A673 (cell line): ENCODE measurements at places on chromosomes 3 and 15. TPM values are rescaled to one million over a fixed set of nuclear protein-coding genes. Genes with fewer than 3 reads are reported as not detected.

PARP15 gene
- not detected in 2 replicates for total RNA-seq

SLC27A2 gene
- 0.77 and 0.79 TPM in 2 replicates for total RNA-seq

RYR3 gene
- total RNA-seq, result not detected in 2 replicates

RHOV gene
- total RNA-seq, result 1.6 TPM in 2 replicates

KCNMB3 gene
- 3.5 and 4.3 TPM in 2 replicates for total RNA-seq

PSTPIP1 gene
- total RNA-seq, result not detected in 2 replicates

TADA3 gene
- total RNA-seq, result 46.1 and 49.6 TPM in 2 replicates

IMPG2 gene
- 0.13 TPM in 2 replicates for total RNA-seq

DNA sequence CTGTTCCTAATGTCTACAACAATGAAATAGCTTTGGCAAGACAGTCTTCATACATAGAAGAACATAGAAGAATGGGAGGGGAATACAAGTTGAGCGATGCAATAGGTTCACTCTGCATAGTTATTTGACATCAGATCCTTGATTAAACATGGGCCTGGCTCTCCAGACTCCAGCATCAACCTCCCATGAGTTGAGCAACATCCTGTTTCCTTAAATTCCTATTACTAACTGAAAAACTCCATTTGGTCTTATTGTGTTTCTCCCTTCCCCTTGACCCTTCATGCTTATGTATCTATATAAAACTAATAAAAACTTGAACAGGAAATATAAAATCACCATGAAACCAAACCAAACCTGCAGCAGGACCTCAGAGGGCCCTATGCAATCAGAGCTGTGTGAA lies 304.5 kb upstream of the SATB1 start:
- peak; percentile 4 for DNase-seq

DNA sequence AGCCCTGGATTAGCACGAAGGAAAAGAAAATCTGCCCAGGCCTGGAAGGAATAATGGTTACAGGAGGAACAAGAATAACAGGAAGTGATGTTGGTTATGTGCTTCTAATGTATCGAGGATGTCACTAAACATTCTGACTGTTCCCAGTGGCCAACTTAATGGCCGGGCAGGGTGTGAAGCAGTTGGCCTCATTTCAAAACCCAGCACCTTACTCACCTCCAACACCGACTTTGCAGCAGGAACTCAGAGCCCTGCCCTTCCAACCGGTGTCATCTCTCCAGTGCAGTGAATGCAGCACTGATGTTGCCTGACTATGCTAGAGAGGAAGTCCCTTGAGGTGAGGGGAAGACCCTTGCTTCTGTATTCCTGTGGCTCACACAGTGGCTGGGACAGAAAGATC lies 162.4 kb upstream of the LRTM1 start:
- no peak for DNase-seq

GRCh38 chr3:25454005-25454927 lies 26.2 kb downstream of the RARB start:
- DNase-seq, result peak; percentile 96

DNA sequence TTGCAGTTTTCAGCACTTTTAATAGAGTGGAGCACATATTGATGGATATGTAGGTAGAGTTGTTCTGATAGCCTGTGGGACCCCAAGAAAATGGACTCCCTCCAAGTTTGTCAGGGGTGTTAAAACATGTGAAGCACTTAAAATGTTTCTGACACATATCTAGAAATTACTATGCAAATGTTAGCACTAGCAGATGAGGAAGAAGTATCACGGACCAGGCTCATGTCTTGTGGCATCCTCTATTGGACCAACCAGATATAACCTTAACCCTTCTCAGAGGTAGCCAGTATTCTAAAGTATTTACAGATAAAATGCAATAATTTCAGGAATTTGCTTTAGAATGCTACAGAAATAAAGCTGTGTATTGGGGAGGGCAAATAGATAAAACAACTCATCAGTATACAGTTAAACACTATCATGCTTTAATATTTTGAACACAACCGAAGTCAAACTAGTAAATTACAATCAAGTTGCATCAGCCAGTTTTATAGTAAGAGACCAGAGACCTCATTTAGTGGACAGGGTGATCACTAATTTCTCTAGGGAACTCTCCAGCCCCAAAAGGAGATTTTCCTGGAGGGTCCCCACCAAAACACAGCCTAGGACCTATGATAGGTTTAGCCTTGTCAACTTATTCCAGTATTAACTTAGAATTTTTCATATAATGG lies 57.2 kb upstream of the FBN1 start:
- DNase-seq, result no peak

DNA sequence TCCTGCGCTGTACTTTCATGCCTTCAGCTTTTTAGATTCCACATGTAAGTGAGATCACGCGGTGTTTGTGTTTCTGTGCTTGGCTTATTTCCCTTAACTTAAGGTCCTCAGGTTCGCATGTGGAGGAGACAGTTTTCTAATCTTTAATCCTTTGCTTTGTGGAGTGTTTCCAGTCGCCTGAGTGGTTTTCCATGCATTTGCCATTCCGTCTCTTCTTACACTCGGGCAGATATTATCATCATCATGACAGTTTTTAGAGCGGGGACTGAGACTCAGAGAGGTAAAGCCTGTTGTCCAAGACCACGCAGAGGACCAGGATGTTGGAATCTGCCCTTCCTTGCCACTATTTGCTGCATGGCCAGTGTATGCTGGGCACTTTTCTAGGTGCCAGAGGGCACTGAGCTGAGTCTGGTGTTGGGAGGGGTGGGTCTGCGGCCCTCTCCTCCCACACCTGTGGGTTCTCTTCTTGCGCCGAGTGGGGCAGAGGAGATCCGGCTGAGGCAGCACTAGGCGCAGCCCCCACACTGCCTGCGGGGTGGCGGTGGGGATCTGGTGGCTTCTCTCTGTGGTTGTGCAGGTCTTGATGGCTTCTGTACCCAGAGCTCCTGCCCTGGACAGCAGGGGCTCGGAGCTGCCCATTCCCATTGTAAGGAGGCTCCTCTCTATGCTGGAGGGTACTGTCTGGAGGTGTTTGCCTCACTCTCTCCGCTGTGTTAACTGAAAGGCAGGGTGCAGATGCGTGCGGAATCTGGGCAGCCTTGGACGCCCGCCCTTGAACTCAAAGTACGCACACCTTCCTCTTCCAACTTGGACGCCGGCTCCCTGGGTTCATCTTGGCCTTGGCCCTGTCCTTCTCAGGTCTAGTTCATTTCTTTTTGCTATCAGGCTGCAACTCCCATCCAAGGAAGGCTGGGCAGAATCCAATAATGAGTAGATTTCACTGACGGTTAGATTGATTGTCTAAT lies 156.0 kb upstream of the RGMA start:
- no peak for DNase-seq

GRCh38 chr3:65551945-65552344 lies 486.8 kb downstream of the MAGI1 start:
- DNase-seq, result no peak

DNA sequence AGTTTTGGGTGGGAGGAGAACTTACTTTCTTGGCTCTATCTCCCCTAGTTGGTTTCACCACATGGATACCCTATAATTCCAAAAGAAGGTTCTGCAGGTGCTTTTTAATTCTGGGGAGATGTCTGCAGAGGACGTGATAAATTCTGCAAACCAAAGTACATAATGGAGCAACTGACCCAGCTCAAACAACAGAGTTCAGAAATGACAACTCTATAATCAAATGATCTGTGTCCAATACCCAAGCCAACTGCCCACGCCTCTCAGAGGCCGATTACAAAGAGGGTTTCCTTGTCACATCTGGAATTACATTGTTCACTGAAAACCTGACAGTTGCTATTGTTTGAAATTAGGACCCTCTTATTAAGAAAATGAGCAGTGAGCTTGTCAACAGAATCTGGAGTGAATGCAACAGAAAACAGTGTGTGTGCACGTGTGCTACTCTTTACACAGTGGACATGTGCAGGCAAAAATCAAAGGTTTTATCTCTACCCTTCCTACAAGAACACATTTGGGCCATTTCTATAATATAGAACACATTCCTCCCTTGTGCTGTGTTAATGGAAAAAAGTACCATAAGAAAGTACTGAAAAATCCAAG lies 593.0 kb downstream of the MAGI1 start:
- DNase-seq, result no peak

- DNase-seq, result no peak
Observed at GRCh38 chr15:91238644-91239425, 138.8 kb downstream of the SV2B start.

DNA sequence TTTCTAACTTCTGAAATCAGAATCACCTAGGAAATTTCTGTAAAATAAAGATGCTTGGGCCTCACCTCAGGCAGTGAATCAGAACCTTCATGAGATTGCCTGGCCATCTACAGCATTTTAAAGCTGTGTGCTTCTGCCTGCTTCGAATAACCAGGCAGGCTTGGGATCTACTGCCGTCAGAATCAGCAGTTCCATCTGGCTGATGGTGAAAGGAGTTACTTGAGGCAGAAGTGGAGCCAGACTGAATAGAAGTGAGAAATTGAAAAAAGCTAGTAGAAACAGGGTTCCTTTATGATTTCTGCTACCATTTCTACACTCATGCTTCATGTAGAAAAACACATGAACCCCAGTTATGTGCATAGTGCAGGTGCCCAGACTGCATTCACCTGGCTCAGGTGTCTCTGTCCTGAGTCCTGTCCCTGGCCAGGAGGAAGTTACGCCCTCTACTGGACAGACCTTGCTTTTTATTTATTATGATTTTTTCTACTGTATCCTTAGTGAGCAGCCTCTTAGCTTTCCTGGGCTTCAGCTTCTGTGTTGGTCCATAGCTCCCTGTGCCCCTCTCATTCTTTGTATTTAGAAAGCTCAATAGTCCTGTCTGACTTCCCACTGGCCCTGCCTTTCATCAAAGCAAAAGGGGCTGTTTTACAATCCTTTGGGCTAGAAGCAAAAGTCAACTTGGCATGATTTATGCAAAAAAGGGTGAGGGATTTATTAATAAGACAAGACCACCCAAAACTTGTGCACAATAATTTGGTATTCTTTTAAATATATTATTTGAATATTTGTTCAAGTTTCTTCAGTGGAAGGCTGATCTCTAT lies 200.8 kb upstream of the GOLGA6L4 start:
- peak; percentile 16 for DNase-seq

- DNase-seq, result no peak
Observed at GRCh38 chr3:76083992-76084391, 298.6 kb upstream of the ZNF717 start.

- DNase-seq, result no peak
Observed at GRCh38 chr15:73857193-73857920, 16.0 kb upstream of the TBC1D21 start.

DNA sequence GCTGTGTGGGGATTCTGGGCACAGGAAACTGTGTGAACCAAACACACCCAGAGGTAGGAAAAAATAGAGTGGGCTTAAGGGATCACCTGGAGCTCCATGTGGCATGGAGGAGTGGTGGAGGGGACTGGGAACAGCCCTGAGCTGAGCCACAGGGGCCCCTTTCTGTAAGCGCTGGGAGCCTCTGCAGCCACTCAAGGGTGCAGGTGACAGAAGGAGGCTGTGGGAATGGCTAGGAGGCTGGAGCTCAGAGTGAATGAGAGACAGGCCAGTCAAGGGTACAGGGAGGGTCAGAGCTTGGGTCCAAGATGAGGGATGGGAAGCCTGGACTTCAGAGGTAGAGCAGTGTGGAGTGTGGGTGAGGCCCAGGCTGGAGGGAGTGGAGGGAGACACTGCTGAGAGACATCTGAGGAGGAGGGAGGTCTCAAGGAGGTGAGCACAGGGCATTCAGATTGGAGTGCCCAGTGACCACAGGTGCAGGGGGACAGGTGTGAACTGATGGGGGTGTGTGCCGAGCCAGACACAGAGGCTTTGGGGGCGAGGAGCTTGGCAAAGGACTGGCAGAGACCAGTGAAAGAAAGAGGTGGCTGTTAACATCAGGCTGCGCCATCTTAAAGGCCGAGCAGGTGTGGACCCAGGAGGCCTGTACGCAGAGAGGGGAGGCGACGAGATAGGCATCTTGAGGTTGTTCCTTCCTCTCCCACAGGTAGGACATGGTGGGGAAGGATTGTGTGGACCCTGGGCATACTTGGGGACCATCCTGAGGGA lies 56.8 kb downstream of the FGD5 start:
- DNase-seq, result no peak

- DNase-seq, result peak; percentile 58
Observed at GRCh38 chr3:190972840-190973270, 110.4 kb upstream of the GMNC start.

DNA sequence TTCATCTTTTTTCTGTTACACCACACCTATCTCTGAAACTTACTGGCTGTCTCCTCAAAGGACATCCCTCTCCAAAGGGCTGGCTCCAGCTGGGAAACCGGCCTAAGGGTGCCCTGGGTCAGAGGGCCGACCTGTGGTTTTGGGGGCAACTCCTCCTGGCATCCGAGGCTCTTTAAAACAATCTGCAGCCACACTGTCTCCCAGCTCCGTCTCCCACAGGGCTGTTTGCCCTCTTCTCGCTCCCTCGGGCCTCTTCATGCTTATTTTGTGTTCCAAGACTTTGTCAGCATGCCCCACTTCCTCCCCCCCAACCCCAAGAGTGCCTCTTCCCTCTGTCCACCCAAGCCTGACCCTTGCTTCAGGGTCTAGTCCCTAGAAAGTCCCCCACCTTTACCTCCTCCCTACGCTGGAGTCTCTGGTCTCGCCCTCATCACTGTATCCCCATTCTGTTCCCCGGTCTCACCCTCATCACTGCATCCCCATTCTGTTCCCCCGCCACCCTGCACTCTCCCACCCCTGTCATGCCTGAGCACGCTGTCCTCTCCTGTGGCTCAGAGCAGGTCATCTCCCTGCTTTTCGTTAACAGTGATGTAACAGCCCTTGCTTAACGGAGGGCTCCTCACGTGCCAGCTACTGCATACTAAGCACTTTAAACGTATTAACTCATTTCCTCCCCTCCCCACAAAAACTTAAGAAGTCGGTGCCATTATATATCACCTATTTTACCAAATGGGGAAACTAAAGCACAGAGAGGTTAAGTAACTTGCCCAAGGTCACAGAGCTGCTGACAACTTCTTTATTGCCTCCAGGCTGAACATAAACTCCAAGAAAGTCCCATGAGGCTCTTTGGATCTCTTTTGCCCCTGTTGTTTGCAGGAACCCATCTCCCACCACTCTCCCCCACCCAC lies 1.1 kb upstream of the CSK start:
- peak; percentile 45 for DNase-seq

GRCh38 chr15:75389791-75390382 lies 21.5 kb upstream of the MAN2C1 start:
- DNase-seq, result peak; percentile 81

GRCh38 chr3:55963601-55964000 lies 476.5 kb upstream of the WNT5A start:
- no peak for DNase-seq

- DNase-seq, result no peak
Observed at GRCh38 chr3:78820542-78820941, 947.3 kb downstream of the ROBO1 start.

DNA sequence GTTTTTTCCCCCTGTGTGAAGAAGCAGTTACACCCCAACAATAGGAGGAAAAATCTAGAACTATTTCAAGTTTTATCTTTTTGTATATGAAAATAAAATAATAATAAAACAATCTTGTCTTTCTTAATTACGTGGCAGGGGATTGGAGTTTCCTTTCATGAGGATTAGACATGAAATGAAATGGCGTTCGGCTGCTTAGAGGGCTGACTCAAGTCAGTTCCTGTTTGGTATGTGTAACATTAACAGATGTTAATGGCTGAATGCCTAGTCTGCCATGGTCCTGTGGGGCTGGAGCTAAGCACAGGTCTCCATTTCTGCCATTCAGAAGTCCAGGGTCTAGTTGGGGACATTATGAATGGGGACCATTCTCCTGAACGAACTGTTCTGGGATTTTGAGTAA lies 3.1 kb upstream of the EXOG start:
- DNase-seq, result no peak
